ENCODE measurements at places on chromosomes 6 and 20.

GRCh38 chr20:19876828-19877460 lies 118.9 kb downstream of the RIN2 start:
- no peak for DNase-seq

DNA sequence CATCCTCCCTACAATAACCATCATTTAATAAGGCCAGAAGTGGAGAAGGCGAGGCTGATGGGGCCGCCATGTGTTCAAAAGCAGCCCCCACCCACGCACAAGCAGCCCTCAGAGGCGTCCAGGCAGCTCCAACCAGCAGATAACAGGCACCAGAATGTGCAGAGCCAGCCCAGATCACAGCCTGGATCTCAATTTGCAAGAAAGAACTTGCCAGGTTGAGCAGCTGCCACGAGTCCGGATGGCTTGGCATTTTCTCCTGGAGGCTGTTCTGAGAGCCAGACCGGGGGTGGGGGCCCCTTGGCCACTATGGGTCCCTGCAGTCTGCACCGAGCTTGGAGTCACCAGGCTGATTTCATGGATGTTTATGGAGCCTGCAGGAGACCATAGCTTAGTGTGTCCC lies 338.1 kb downstream of the PREX1 start:
- no peak for DNase-seq

- no peak for DNase-seq
Observed at GRCh38 chr20:12989586-12990115, 19.1 kb upstream of the SPTLC3 start.

GRCh38 chr6:35876902-35877301 lies 44.0 kb downstream of the SRPK1 start:
- DNase-seq = no peak

DNA sequence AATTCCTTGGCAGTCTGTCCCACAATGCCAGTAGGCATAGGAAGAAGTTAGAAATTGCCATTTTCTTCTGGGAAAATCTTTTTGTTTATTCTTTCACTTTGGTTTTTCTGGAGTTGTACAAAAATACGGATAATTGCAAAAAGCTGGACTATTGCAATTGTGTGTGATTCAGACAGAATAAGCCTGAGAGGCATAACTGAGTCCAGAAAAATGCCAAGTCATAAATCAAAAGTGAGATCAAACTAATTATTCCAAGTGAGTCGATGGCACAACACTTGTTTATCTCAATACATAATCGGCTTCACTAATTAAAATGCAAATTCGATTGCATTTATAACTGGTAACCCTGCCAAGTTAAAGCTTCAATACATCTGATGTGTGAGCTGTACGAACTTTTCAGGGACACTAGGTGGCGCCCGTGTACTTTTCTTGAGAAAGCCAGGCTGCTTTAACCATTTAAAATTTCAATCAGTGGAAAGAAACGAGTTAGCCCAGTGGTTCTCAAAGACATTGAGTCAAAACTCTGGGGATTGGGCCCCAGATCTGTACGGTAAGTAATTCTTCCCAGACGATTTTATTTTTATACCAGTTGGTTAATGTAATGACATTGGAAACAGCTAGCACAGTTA lies 102.6 kb downstream of the LAMP5 start:
- DNase-seq = peak; percentile 43

GRCh38 chr6:130843575-130844320 lies 16.5 kb downstream of the SMLR1 start:
- DNase-seq = peak; percentile 51

DNA sequence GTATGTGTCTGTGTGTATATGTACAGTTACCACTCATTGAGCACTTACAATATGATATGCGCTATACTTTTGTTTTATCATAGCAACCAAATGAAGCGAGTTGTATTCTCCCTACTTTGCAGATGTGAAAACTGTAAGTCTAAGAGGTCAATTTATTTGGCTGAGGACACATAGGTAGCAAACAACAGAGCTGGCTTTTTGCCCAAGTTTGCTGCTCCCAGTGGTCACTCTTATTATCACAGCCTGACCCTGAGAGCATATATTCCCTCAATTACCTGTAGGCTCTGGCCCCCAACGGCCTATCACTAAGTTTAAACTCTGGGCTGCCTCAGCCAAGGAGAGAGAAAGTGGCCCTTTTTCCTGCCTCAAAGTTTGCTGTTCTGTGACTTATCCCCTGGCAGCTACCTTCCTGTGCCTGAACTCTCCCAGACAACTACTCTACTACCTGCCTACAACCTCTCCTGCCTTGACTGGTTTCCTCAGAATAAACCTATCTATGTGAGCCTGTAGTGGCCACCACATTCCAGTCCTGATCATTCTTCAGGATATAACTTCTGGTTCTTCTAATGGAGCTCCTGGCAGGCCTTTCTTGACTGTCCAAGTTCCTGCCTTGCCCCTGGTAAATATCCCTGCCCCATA lies 221.8 kb downstream of the FRK start:
- peak; percentile 44 for DNase-seq

DNA sequence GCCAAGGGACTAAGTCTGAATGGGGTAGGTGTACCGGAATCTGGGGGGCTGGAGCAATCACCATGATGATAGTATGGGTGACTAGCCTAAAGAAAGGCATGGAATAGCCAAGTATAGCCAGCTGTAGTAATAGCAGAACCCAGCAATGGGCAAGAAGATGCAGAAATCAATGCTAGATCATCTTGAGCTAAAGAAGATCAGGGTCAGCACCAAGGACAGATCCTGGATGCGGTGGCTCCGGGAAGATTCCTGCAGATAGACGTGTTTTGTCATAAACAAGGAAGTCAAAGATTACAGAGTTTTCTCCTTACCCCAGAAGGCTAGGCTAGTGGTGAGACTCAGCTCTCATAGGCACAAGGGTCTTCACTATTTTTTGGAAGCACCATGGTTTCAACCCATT lies 561.6 kb upstream of the CHD6 start:
- DNase-seq = peak; percentile 28

- DNase-seq = no peak
Observed at GRCh38 chr6:79465381-79465780, 71.8 kb downstream of the LCA5 start.

DNA sequence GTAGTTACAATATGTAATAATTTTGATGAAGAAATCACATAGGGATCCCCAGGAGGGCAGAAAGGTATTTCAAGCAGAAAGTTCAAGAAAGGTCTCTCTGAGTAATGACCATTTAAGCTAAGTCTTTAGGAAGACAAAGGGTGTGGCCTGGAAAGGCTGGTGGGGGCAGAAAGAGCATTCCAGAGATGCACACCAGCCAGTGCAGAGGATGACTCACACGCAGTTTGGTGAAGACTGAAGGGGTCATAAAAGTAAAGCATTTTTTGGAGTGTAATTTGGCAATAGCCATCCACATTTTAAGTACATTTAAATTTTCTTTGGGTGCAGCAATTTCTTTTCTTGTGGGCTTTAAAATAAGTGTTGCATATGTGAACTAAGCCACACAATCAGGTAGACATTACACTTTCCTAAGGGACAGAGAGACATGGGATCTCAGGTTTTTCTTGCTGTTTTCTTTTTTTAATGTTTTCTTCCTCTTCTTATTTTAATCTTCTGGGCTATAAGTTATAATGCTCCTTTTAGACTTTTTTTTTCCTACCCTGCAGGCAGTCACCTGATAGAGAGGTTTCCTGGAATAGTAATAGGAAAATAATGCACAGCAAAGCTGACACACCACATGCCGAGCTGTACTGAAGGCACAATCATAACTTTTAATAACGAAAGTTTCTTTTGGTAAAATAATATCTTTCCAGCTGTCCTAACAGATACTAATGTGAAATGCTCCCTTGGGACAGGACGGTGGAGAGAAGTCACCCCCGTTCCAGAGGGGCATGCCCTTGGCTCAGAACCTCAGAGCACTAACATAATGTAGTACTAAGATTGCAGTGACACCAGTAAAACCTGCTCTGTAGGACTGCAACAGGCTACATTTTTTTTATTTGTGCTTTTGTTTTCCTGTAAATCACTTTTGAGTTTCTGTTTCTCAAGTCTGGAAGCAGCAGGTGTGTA lies 49.6 kb upstream of the PTPRK start:
- DNase-seq = no peak

- DNase-seq = no peak
Observed at GRCh38 chr6:8831366-8832152, 396.2 kb upstream of the SLC35B3 start.

DNA sequence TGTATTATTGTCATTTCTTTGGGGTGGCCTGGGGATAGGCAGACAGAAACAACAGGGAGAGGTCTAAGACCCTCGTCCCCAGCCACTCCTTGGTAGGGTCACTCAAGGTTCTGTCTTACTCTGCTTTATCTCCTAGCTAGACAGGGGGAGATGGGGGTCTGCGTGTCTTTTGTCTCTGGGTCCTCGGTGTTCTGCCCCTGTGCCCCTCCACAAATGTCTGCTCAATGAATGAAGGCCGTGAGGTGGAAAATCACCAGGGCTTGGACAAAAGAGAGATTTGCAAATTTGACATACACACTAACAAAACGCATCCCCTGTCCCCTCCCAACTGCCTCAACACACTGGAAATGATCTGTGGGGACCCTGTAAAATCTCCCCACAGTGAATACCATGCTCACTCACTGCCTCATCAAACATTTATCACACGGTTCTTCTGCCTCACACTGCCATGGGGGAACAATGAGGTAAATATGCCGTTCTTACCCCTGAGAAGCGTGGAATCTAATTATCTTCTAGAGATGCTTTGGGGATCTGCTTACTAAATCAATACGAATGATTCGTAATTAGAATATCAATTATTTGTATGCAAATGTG lies 13.2 kb upstream of the VAPB start:
- DNase-seq = no peak

DNA sequence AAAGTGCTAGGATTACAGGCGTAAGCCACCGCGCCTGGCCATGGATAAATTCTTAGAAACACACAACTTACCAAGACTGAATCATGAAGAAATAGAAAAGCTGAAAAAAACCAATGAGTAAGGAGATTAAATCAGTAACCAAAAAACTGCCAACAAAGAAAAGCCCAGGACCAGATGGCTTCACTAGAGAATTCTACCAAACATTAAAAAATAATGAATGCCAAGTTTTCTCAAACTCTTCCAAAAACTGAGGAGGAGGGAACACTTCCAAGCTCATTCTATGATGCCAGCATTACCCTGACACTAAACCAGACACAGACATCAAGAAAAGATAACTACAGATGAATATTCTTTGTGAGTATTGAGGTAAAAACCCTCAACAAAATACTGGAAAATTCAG lies 44.3 kb downstream of the USP49 start:
- DNase-seq = no peak

DNA sequence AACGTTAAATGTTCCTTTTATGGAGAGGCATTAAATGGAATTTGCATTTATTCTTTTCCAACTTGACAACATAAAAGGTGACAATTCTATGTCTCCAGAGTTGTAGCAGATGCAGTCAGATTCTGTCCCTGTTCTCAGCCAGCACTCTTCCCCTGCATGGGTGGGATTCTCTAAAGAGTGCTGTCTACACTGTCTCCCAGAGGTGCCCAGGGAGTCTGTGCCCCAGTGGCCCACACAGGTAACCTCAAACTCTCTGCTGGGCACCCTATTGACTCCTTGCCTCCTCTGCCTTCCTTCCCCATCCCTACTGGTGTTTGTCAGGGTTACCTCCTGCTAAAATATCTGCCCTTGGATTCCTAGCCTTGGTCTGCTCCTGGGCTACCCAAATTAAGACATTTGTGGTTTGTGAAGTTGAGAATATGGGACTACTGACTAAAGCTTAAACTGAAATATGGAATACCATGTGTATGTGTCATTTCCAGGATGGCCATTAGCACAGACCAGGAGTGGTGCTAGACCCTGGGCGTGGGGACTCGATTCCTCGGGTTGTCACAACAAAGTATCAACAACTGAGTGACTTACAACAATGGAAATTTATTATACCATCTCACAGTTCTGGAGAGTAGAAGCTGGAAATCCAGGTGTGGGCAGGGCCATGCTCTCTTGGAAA lies 284.7 kb downstream of the CDH26 start:
- DNase-seq = no peak

- no peak for DNase-seq
Observed at GRCh38 chr6:166474721-166475565, 92.2 kb upstream of the MPC1 start.

DNA sequence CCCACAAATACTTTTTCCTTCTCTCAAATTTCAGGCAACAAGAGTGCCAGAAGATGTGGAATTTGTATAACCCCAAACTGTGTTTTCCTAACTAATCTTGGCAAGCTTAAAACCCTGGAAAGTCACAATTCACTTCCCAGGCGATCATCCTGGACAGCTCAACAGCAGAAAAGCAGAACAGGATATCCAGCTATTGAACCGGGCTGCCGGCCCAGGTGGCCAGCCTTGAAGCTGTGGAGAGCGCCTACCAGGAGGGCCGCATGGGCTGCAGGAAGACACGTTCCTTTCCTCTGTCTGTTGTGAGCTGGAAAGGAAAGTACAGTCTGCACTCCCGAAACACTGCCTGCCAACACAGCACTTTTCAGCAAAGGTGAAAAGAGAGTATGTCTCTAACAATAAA lies 719.7 kb upstream of the MARCKS start:
- no peak for DNase-seq

DNA sequence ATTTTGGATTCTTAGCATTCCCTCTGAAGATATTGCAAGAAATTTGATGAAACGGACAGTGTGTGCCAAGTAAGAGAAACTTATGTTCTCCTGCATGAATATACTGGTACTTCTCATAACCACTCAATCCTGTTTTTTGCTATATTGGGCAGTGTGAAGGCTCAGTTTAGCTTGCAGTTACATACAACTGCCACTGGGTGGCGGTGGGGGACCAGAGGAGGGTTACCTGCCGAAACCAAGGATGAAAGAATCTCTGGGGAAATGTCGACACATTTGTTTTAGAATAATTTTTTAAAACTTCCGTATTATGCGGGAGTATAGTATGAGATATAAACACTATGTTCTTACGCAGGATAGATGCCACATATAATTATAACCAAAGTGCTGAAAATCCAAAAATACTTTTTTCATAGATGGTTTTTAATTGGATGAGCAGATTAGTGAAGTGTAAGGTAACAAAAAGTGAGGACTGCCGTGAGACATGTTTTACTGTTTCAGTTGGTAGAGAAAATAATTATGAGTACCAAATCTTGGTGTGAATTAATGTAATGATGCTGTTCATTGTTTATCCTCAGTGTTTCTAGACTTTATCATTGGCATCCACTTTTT lies 9.7 kb downstream of the TRMT11 start:
- peak; percentile 78 for DNase-seq

DNA sequence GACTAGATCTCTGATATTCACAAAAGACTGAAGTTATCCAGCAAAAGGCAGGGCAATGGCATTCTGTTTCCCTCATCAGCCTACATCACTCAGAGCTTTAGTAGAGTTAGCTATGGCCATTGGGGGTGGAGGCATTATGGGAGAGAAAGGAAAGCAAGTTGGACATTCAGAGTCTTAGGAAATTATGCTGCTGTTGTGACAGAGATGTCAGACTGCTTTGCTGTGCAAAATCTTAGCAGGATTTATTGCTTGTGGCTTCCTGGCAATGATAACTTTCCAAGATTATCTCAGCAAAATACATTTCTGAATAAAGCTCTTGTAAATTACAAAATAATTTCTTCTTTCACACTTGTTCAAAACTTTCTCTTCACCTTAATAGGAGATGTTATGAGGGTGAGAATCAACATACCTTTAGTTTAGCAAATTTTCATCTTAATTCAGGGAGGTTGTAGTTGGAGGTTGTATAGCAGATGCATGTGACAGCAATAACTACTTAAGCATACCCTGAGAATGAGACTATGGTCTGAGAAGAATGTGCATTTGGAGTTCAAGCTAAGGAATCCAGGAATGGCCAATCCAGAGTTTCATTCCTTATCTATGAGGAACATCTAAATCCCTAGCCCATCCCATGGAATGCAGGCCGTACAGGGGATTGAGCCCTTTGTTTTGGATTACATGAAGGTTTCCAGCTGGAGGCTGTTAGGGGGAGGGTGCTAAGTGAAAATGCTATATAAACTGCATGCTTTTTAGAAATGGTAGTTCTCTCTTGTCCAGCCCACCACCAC lies 179.8 kb downstream of the HAO1 start:
- no peak for DNase-seq

GRCh38 chr6:105797983-105798453 lies 288.1 kb upstream of the PRDM1 start:
- DNase-seq = no peak
